ENCODE measurements at places on chromosomes 2 and 18.

DNA sequence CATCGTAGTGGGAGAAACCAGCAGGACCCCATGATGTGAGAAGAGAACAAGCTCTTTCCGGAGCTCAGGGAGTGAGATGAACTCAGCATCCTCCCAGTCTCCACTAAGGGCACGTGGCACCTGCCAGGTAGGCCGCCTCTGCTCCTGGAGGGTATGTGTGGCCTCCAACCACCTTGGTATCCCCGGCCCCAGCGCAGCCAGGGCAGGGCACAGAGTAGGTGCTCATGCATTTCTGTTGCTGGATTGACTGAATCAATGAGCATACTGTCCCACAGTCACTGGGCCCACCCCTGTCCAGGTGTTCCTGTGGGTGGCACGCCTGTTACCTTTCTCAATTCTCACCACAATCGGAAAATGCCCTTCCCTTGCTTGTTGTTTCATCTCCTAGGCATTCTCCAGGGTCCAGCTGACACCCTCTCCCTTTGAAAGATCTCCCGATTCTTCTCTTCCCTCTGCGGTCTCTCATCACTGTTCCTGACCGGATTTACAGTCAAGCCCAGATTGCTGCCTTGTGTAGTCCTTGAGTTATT lies 138.5 kb upstream of the SMAD2 start:
- no peak for DNase-seq

GRCh38 chr2:120597595-120598193 lies 138.0 kb upstream of the GLI2 start:
- peak; percentile 20 for DNase-seq

DNA sequence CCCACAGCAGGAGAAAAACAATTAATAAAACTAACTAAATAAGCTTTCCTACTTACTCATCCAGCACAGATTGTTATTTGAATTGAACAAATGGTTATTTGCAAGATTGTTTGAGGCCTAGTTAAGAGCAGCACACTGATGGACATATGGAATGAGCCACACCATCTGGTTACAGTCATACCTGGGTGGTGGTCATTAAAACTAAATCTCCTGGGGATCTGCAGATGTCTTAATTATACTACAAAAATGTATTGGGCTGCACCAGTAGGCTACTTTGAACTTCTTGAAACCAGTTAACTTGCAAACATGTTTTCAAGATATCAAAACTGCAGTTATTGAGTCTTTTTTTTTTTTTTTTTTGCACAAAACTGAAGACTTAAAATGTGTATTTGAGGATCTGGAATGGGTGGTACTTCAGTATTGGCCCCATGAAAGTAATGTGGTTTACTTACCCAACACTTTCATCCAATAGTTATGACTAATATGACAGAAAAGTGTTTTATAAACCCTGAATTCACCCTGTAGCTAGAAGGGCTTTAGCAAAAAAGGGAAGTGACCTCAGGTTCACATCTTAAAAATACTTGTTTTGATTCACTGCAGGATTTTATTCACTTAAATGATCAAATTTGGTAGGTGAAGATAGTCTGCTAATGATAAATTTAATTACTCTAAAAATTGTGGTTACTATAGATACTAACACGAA lies 10.8 kb downstream of the AGFG1 start:
- DNase-seq: no peak

- DNase-seq: no peak
These were observed 146.5 kb downstream of the SH3BP4 start for GRCh38 chr2:235098269-235098668.

DNA sequence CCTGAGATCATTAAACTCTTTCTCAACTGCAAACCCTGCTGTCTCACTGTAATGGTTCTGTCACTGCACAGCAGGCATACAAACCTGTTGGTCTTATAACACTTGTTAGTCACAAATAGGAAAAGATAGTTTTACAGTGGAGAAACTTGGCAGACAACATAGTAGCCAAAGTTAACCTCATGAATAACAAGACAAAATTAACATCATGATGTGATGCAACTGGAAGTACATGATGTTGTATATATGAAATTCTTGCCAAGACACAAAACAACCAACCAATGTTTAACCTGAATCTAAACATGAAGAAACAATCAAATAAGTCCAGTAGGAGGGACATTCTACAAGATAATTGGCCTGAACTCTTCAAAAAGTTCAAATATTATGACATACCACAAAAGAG lies 189.3 kb downstream of the RNF152 start:
- no peak for DNase-seq

GRCh38 chr2:190980630-190981209 lies 33.3 kb downstream of the STAT1 start:
- no peak for DNase-seq

DNA sequence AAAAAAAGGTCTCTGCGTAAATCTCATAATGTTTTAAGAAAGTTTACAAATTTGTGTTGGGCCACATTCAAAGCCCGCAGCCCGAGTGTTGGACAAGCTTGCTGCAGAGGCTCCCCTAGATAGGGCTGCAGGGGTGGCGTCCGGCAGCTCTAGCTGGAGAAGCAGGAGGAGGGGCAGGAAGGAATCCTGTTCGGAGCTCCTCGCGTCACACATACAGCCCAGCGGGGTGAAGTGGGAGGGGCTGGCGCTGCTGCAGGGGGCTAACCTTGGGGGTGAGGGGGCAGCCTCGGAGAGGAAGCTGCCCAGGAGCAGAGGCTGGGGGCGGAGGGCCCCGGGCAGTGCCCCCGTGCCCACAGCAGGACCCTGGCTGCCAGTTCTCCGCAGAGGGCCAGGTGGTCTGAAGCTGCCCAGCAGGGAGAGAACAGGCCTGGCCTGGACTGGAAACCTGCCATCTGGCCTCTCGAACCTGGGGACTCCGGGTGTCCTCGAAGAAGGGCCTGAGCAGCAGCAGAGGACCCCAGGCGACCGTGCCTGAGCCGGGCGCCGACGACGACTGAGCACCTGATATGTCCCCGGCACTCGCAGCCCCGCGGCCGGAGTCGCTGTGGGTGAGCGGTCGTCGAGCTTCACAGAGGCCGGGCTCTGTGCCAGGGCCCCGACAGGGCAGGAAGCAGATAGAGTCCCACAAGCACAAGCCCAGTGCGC lies 2.6 kb upstream of the GPR35 start:
- DNase-seq: no peak

DNA sequence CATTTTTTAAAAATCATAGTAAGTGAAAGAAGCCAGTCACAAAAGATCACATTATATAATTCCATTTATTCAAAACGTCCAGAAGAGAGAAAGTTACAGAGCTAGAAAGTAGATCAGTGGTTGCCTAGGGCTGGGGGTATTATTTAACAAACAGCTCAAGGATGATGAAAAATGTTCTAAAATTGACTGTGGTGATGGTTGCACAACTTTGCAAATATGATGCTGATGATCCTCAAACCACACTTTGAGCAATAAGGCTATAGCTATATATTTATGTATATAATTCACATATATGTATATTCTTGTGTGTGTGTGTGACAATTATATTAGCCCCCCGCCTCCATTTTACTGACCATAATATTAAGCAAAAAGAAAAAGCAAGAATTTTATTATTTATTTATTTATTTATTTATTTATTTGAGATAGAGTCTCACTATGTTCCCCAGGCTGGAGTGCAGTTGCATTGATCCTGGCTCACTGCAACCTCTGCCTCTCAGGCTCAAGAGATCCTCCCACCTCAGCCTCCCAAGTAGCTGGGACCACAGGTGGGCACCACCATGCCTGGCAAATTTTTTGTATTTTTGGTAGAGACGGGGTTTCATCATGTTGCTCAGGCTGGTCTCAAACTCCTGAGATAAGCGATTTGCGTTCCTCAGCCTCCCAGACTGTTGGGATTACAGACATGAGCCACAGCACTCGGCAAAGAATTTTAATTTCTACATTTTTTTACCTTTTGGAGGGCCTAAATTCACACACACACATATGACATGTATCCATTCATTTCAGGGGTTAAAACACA lies 1.9 kb downstream of the WDR12 start:
- DNase-seq: no peak

GRCh38 chr2:24510771-24511170 lies 19.7 kb downstream of the NCOA1 start:
- no peak for DNase-seq

DNA sequence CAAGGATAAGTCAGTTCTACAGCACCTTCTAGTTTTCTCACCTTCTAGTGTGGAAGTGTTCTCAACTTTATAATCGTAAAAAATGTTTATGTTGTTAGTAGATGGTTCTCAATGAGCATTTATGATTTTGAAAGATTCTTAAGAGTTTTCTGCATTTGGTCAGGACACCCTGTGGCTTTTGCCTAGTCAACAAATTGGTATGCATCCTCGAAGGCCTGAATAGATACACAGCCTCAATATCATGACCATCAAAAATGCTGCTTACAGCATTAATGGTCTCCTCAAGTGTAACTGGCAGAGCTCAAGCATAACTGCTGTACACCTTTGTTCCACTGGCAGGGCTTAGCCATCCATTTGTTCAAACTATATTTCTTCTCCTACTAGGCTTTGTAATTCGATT lies 96.7 kb downstream of the CRACDL start:
- DNase-seq: no peak

DNA sequence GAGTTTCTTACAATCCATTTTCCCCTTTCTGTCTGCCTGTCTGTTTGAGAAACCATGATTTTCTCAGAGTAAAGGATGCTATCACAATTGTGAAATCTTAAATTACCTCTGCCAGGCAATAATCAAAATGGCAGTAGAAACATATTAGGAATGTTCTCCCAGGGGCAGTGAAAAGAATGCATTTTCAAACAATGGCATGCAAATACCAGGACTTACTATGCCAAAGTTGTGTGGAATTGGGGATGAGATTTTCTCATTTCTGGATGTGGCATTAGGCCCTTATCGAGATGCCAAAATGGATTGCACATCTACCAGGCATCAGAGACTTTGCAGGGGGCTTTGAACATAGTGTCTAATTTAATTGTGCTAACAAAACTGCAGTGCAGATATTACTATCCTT lies 821.4 kb downstream of the RNF144A start:
- no peak for DNase-seq

Data from glutamatergic neuron (in vitro differentiated cells).